ENCODE measurements at places on chromosomes 3 and 15.

DNA sequence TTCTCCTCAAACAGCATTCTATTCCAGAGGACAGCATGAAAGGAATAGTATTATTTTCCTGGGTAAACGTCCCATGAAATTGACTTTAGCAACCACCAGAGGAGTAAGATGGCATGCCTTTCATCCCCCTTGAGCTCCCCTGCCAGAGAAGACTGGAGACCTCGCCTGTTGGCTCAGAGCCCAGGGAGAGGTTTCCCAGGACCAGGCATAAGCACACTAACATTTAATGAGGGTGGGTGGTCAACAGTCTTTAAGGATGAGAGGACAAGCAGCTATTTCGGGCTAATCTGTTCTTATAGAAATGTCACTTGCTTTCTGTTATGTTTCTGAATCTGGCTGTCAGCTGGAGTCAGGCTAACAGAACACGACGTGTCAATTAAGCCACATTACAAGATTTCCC lies 390.5 kb downstream of the GABRG3 start:
- DNase-seq, result no peak
- H3K4me1 ChIP-seq, result no peaks in the 10 kb centered on the region
- H3K27me3 ChIP-seq, result no peaks in the 10 kb centered on the region
- no peak overlapping the region for H3K4me3 ChIP-seq

- no peak for DNase-seq
- H3K27me3 ChIP-seq, result peaks cover 36% of the 10 kb centered on the region
- H3K36me3 ChIP-seq, result no peaks in the 10 kb centered on the region
- no peak overlapping the region for H3K4me3 ChIP-seq
- H3K27ac ChIP-seq, result no peak overlapping the region
Observed at GRCh38 chr15:48855501-48856440, 22.2 kb upstream of the EID1 start.

DNA sequence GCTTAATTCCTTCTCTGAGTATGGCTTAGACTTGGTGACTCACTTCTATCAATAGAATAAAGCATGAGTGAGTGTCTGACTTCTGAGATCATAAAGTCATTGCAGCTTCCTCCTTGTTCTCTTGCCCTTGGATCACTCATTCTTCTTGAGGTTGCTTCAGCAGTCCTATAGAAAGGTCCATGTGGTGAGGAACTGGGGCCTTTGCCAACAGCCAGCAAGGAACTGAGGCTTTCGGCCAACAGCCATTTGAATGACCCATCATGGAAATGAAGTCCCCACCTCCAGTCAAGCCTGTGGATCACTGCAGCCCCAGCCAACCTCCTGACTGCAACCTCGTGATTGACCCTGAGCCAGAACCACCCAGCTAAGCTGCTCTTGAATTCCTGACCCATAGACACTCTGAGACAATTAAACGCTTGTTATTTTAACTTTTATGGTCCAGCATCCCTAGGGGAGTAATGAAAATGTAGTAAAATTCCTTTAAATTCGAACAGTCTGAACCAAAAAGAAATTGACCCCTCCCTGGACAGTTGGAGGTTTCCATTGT lies 84.5 kb downstream of the WDR76 start:
- no peaks in the 10 kb centered on the region for H3K4me1 ChIP-seq
- no peak for DNase-seq
- H3K4me3 ChIP-seq, result no peak overlapping the region
- no peaks in the 10 kb centered on the region for H3K36me3 ChIP-seq
- H3K27me3 ChIP-seq, result no peaks in the 10 kb centered on the region

- no peaks in the 10 kb centered on the region for H3K27me3 ChIP-seq
- H3K4me1 ChIP-seq, result peaks cover 2% of the 10 kb centered on the region
- no peak overlapping the region for H3K4me3 ChIP-seq
- no peak overlapping the region for H3K27ac ChIP-seq
- no peak for DNase-seq
Observed at GRCh38 chr15:85745525-85746150, 49.1 kb downstream of the KLHL25 start.

- peaks cover 56% of the 10 kb centered on the region for H3K27me3 ChIP-seq
- peak; percentile 71 for DNase-seq
- H3K4me1 ChIP-seq, result peaks cover 55% of the 10 kb centered on the region
- peak within 1 kb of the TSS; percentile 67 for H3K4me3 ChIP-seq
- peak within 1 kb of the TSS; percentile 82 for H3K27ac ChIP-seq
Observed at GRCh38 chr15:76336254-76337058, at the start of gene ISL2. TSS of gene ISL2 (plus strand) at chr15:76336773. CDS start at chr15:76336884, 111 bp downstream.

DNA sequence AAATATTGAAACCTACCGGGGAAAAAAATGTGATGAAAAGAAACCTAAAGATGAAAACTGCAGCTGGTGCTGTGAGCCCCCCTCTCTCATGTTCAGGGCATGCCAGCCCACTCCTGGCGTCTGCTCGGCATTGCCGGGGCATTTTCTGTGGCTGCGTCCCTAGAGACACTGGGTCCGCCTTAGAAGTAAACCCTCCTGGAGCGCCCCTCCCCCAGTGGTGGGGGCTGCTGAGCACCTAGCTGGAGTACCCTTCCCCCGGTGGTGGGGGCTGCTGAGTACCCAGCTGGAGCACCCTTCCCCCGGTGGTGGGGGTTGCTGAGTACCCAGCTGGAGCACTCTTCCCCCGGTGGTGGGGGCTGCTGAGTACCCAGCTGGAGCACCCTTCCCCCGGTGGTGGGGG lies 24.5 kb upstream of the GABRA5 start:
- no peak overlapping the region for H3K4me3 ChIP-seq
- no peak for DNase-seq
- H3K27me3 ChIP-seq, result no peaks in the 10 kb centered on the region
- H3K27ac ChIP-seq, result no peak overlapping the region
- H3K36me3 ChIP-seq, result no peaks in the 10 kb centered on the region

DNA sequence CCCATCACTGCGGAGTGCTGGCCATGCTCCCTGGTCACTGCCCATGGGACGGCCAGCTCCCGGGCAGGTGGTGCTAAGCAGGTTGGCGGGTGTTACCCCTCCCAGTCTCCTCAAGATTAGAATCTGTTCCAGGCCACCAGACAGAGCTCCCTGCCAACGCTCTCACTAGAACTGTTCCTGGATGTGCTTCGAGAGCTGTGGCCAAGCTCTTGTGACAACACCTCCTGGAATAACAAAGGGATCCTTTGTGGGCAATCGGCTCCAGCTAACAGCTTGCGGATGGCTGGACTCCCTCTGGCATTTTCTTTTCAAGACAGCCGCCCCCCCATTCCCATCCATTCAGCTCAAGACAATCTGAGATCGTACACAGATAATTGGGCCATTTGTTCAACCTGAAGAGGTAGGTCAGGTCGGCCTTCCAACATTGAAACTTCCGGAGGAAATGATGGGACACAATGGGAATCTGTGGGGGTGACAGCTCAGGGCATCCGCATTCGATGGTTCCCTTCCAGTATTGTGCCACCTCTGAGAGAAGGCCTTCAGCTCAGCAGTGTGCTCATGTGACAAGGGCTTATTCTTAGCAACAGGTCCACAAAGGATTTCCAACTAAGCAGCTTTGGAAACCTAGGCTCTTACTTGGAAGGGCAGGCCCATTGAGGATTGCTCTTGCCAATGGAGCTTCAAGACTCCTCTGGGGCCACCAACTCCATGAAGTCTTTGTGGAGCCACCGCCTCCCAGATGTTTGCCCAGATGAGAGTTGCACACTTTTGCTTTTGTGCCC lies 11.6 kb upstream of the EPHB3 start:
- no peaks in the 10 kb centered on the region for H3K36me3 ChIP-seq
- H3K27ac ChIP-seq, result no peak overlapping the region
- no peak overlapping the region for H3K4me3 ChIP-seq
- H3K27me3 ChIP-seq, result peaks cover 3% of the 10 kb centered on the region

DNA sequence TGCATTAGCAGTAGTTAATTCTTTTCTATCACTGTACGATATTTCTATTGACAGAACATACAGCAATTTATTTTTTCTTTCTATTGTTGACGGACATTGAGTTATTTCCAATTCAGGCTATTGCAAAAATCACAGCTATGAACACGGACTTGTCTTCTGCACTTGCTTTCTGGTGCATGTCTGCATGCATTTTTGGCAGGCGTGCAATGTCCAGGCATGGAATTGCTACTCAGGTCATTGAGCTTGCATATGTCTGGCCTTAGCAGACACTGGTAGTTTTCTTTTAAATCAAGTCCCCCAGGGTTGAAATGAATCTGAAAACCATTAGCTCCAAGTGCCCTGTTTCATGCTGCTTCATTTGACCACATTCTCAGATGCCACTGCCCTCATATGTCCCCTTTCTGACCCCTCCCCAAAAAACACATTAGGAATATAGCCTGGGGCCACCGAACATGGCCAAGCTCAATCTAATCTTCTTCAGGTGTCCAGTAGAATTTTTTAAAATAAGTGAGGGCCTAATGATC lies 72.8 kb downstream of the LRIG1 start:
- H3K36me3 ChIP-seq, result peaks cover 20% of the 10 kb centered on the region
- no peaks in the 10 kb centered on the region for H3K27me3 ChIP-seq
- DNase-seq, result no peak
- no peak overlapping the region for H3K27ac ChIP-seq
- H3K4me1 ChIP-seq, result peaks cover 1% of the 10 kb centered on the region

DNA sequence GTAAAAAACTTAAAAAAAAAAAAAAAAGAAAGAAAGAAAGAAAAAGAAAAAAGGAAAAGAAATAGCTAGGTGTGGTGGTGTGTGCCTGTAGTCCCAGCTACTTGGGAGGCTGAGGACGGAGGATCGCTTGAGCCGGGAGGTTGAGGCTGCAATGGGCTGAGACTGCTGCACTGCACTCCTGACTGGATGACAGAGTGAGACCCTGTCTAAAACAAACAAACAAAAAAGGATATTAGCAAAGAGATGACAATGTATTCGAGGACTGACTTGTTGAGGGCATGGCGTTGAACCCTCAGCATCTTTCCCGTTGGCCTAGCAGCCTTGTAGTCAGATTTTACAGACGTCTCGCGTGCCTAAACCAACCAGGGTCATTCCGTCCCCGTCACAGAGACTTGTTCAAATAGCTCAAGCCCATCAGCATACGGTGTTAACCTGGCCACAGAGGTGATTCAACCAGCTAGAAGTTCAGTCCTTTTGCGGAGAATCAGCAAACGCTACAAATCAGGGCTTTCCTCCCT lies 528 bp upstream of the NIT2 start:
- DNase-seq, result no peak
- H3K4me3 ChIP-seq, result peak overlapping the region; percentile 76
- H3K4me1 ChIP-seq, result peaks cover 24% of the 10 kb centered on the region
- peak overlapping the region; percentile 84 for H3K27ac ChIP-seq

GRCh38 chr3:88930611-88931010 lies 176.8 kb upstream of the EPHA3 start:
- H3K4me3 ChIP-seq, result no peak overlapping the region
- no peaks in the 10 kb centered on the region for H3K36me3 ChIP-seq
- no peak for DNase-seq
- H3K4me1 ChIP-seq, result no peaks in the 10 kb centered on the region
- no peak overlapping the region for H3K27ac ChIP-seq
- H3K27me3 ChIP-seq, result no peaks in the 10 kb centered on the region

GRCh38 chr15:65612616-65612946 lies 1.6 kb upstream of the INTS14 start:
- H3K27me3 ChIP-seq, result no peaks in the 10 kb centered on the region
- H3K27ac ChIP-seq, result peak overlapping the region; percentile 19
- no peak for DNase-seq
- peak overlapping the region; percentile 87 for H3K4me3 ChIP-seq

GRCh38 chr15:85591622-85592021 lies 203.1 kb downstream of the KLHL25 start:
- no peak overlapping the region for H3K4me3 ChIP-seq
- H3K4me1 ChIP-seq, result peaks cover 28% of the 10 kb centered on the region
- no peaks in the 10 kb centered on the region for H3K27me3 ChIP-seq
- DNase-seq, result no peak

DNA sequence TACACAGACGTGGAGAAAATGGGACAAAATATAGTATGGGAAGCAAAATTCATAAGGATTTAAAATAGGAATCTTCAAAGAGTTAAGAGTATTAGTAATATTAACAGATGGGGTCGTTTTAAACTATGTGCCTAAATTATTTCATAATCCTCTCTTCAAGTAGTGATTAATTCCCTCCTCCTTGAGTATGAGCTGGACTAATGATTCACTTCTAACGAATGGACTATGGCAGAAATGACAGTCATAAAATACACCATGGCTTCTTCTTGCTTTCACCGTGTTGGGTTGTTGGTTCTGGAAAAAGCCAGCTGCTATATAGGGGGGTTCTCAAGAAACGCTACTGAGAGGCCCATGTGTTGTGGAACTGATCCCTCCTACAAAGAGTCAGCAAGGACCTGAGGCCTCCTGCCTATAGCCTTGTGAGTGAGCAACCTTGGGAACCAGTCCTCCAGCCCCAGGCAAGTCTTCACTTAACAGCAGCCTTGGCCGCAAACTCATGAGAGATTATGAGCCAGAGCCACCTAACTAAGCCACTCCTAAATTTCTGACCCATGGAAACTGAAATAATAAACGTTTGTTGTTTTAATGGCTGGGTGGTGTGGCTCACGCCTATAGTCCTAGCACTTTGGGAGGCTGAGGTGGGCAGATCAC lies 64.8 kb upstream of the ABHD2 start:
- H3K4me3 ChIP-seq, result no peak overlapping the region
- H3K36me3 ChIP-seq, result no peaks in the 10 kb centered on the region
- no peak overlapping the region for H3K27ac ChIP-seq
- DNase-seq, result no peak
- peaks cover 11% of the 10 kb centered on the region for H3K4me1 ChIP-seq
